DMS79 treated with DMSO at 0.1 percent for 48 hours (cell line): ENCODE measurements at places on chromosomes 5 and 9.

- no peak for DNase-seq
These were observed 287.5 kb upstream of the IRX1 start for GRCh38 chr5:3307982-3308621.

GRCh38 chr9:130237076-130237475, 28.5 kb upstream of the HMCN2 start:
- no peak for DNase-seq

DNA sequence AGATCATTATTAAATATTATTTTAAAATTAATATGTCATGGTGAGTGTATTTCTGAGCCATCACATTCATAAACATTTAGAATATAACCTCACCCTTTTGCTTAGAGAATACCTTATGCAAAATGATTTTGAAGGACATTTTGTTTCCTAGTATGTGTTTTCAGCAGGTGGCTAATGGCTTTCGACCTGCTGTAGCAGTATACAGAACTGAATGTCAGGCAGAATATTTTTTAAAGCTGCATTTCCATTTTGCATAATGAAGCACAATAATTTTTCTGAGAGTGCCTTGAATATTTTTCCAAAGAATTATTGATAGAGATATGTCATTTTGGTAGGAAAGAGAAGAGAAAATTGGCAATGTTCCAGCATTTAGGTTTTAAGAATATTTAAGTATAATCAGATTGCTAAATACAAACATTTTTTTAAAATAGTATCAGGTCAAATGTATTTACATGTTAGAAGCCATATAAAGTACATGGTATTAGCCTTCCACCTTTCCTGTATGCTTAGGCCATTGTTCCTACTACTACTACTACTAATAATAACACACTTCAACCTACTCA, 42.3 kb downstream of the PAM start:
- DNase-seq: peak; percentile 44

DNA sequence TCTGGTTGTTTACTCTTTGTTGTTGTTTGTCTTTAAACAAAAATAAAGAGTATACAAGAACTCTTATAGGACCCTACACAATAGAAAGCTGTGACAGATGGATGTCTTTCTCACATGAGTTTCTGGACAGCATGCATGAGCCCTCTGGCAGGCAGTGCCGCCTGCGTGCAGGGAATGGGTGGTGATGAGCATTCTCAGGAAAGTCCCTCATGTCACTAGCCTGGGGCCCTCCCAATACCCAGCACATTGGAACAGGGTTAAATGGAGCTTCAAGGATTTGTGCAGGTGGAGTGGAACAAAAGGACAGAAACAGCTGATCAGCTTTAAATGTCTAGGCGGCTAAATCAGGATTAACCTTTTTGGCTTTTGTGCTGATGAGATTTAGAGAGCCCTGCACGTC, 181.0 kb upstream of the CD180 start:
- DNase-seq: peak; percentile 79

DNA sequence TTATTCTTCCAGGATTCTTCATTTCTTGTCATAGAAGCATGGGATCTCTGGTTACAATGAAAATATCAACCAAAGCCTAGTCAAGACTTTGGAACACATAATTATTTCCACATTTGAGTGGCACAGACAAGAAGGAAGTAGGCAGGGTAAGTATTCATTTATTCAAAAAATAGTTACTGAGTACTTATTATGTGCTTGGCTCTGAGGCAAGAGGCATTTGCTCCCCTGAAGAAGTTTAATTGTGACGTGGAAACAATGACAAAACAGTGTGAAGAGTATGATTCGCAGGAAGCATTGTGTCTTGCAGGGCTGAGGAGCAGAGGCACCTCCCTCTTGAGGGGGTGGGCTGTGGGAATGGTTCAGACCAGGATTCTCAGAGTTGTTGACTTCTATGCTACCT, 45.0 kb upstream of the TNFSF15 start:
- peak; percentile 6 for DNase-seq

DNA sequence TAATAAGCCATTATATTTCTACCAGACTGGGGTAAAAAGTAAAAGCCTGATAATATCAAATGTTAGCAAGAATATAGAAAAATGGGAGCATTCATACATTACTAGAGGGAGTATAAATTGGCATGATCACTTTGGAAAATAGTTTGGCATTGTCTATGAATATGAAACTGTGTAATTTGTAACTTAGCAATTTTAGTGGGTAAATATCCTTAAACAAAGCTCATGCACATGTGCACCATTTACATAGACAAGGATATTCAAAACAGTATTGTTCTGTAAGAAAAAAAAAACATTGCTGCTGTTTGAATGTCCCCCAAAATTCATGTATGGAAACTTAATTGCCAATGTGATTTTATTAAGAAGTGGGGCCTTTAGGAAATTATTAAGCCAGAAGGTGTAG, 166.4 kb upstream of the SLC27A6 start:
- no peak for DNase-seq

GRCh38 chr9:14989811-14990210, 79.6 kb upstream of the FREM1 start:
- DNase-seq: no peak

DNA sequence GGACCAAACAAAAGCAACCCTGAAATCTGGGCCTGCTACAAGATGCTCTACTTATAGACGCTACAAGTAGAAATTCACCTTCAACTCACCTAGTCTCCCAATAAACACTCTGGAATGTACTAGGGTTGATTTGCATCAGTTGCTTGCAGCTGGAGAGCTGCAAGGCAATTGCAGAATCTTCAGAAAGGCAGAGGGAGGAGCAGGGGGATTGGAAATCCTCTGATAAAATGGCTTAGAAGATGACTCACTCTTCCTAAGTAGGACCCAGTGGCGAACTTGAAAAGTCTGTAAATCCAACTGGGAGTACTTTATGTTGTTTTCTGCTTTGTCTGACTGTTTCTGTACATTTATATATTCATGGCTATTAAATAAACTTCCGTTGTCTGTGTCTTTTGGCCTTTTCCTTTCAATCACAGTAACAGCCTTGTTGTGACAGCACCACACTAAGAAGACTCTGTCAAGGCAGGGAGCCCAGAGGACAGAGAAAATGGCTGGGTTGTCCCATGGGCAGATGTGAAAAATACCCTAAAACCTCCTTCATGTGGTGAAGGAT, 14.7 kb upstream of the MLLT3 start:
- DNase-seq: no peak

DNA sequence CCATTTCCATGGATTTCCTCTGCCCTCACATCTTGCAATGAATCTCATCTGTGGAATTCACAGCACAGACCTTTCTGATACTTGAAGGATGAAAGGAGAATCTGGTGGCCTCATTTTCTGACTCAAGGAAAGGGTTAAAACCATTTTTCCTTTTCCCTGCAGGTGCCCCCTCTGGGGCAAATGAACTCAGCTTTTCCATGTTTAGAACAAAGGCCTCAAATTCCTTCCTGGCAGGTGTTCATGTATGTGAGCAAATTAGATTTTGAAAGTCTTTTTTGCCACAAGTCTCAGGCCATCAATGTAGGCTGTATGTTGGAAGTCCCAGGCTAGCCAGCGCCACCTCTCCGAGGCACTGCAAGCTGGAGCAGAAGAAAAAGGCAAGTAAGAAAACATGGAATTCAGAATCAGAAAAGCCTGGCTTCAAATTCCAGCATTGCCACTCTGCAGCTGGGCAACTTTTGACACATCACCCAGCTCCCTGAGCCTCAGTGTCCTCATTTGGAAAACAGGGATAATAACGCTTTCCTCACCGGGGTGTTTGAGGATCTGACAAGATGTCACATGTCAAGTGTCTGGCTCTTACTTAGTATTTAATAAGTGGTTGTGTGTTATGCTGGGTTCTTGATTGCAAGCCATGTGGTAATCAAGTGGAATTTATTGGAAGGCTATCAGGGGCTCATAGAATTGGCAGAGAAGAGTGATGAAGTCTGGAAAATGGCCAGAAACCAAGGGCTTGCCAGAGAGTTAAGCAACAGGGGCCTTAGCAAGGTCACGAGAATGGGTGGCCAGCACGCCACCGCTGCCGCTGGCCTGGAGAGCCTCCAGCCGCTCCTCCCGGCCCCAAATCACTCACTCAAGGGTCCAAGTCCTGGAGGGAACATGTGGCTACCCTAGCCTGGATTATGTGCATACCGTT, 48.4 kb upstream of the SMIM23 start:
- no peak for DNase-seq

DNA sequence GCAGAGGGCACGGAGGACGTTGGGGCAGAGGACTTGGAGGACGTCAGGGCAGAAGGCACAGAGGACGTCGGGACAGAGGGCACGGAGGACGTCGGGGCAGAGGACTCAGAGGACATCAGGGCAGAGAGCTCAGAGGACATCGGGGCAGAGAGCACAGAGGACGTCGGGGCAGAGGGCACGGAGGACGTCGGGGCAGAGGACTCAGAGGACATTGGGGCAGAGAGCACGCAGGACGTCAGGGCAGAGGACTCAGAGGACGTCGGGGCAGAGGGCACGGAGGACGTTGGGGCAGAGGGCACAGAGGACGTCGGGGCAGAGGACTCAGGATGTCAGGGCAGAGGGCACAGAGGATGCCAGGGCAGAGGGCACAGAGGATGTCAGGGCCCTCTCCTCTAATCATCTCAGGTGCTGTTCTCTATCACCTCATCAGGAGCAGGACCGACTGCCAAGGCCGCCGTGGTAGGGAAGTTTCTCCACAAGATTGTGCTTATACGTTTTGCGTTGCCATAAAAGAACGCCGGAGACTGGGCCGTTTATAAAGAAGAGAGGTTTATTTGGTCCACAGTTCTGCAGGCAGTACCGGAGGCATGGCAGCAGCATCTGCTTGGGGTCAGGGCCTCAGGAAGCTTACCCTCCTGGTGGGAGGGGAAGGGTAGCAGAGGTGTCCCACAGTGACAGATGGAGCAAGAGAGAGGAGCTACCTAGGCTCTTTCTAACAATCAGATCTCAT, 29.4 kb upstream of the ADAMTS2 start:
- DNase-seq: no peak

GRCh38 chr5:110402562-110402961, 323.9 kb downstream of the TMEM232 start:
- DNase-seq: no peak

DNA sequence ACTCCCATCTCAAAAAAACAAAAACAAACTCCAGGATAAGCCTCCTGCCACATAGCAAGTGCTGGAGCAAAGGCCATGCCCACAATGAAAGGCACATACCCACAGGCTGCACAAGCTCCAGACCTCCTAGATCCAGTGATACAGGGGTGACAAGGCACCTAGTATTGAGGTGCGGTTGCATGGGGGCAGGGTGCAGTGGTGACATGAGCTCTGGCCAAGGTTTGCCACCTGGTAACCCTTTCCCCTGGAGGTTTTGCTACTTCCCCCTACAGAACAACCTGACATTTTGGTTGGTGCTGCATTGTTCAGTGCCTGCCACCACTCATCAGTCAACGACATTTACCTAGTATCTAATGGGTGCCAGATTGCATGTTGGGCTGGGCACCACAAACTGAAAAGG, 14.5 kb downstream of the CDKN2AIPNL start:
- no peak for DNase-seq

- peak; percentile 16 for DNase-seq
These were observed 744 bp downstream of the OTULIN start for GRCh38 chr5:14665101-14665822.

GRCh38 chr9:101354765-101355708, 29.8 kb downstream of the BAAT start:
- DNase-seq: no peak

DNA sequence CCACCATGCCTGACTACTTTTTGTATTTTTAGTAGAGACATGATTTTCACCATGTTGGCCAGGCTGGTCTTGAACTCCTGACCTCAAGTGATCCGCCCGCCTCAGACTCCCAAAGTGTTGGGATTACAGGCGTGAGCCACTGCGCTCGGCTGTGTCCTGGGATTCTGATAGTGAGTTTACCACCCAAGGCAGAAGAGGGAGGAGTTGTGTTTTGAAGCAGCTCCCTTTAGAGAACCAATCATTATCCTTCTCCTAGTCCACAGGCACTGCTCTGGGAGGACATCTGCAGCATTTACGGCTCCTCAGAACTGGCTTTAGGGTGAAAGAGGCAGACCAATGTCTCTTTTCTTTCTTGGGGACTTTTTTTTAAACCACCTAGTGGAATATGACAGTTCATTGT, 5.7 kb downstream of the C9orf152 start:
- no peak for DNase-seq

GRCh38 chr5:53009816-53010215, 20.7 kb downstream of the ITGA2 start:
- DNase-seq: no peak

- DNase-seq: no peak
These were observed 72.1 kb upstream of the STK32A start for GRCh38 chr5:147162740-147163139.

DNA sequence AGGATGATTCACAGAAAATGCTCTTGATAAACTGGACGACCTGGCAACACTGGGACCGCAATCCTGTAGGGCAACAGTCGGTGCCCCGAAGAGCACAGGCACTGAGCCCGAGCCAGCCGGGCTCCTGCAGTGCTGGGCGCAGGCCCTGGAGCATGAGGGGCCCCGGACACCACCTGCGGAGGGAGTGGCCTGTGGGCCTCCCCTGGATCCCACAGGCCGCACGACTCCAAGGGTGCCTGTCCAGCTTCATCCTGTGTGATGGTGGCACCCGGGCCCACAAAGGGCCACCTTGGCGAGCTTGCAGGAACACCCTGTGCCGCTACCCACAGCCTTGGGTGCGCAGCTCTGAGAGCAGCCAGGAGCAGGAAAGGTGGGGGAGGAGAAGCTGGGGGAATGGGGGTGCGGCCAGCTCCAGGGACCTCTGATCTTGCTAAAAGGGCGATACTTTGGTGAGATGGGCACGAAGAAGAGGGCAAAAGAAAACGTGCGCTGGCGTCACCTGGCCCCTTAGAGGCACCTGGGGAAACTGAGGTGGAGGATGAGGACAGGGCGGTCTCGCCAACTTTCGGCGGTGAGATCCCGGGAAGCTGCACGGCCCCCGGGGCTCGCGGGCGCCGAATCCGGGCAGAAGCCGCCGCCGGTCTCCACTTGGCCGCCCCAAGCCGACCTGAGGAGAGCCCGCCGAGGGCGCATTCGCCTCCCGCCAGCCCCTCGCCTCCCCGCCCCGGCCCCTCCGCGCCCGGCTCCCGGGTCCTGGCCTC, 722 bp downstream of the TBC1D9B start:
- no peak for DNase-seq
